ENCODE measurements at places on chromosomes 7 and 10. TPM values are rescaled to one million over a fixed set of nuclear protein-coding genes. Genes with fewer than 3 reads are reported as not detected.

MAT1A gene
- not detected for total RNA-seq

HMX3 gene
- total RNA-seq: not detected

OR2A12 gene
- not detected for total RNA-seq

TMEM270 gene
- total RNA-seq: not detected

ABCC2 gene
- 6.8 TPM for total RNA-seq

SUN3 gene
- total RNA-seq: not detected

MYH16 gene
- total RNA-seq: not detected

GPR146 gene
- total RNA-seq: 2.0 TPM

HOXA2 gene
- 0.89 TPM for total RNA-seq

CAMK2B gene
- not detected for total RNA-seq

GRCh38 chr10:86191166-86191565 is 175.4 kb downstream of the GRID1 start:
- DNase-seq: no peak
- H3K27me3 ChIP-seq: peaks cover 9% of the 10 kb centered on the region
- no peaks in the 10 kb centered on the region for H3K4me1 ChIP-seq
- no peak overlapping the region for H3K27ac ChIP-seq
- no peak overlapping the region for H3K4me3 ChIP-seq

DNA sequence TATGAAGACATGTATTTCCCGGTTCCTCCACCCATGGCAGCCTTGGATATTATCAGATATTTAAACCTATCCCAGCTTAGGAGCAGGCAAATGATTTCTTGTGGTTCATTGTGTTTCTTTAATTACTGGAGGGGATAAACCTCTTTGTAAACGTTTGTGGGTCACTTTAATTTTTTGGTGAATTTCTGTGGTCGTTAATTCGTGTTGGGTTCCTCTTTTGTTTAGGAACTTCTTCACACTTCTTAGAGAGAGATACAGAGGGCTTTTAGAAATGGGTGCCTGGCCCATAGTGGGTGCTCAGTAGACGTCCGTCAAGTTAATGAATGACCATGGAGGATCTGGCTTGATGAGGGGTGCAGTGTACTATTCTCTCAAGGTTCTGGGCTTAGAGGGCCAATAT is 27.2 kb upstream of the NUB1 start:
- peaks cover under 1% of the 10 kb centered on the region for H3K27me3 ChIP-seq
- H3K36me3 ChIP-seq: no peaks in the 10 kb centered on the region
- H3K27ac ChIP-seq: no peak overlapping the region
- no peaks in the 10 kb centered on the region for H3K4me1 ChIP-seq
- H3K4me3 ChIP-seq: no peak overlapping the region
- no peak for DNase-seq

- H3K27ac ChIP-seq: no peak overlapping the region
- DNase-seq: no peak
- H3K36me3 ChIP-seq: no peaks in the 10 kb centered on the region
- H3K4me3 ChIP-seq: no peak overlapping the region
Measured at GRCh38 chr7:44322631-44323363, 2.6 kb downstream of the CAMK2B start.

- no peaks in the 10 kb centered on the region for H3K4me1 ChIP-seq
- H3K4me3 ChIP-seq: no peak overlapping the region
- H3K27ac ChIP-seq: no peak overlapping the region
- H3K36me3 ChIP-seq: no peaks in the 10 kb centered on the region
Measured at GRCh38 chr10:24727786-24728185, 4.1 kb upstream of the ARHGAP21 start.

DNA sequence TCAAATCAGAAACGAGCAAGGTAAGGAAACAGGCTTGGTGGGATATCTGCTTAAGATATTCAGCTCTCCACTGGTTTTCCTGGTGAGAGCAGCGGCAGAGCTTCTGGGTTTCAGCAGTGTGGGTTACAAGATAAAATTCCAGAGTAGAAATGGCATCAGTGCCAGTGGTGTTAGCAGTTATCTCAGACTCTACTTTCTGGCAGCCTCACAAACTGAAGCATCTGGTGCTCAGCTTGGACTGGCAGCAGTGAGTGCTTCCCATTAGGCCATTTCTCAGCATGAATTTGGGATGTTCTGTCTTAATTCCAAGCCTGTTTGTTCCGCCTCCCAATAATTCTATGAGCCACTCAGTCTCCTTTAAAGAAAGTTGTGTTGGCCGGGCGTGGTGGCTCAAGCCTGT is 6.9 kb upstream of the GSTO2 start:
- peaks cover 15% of the 10 kb centered on the region for H3K4me1 ChIP-seq
- no peak for DNase-seq
- peaks cover 100% of the 10 kb centered on the region for H3K36me3 ChIP-seq
- peak overlapping the region; percentile 70 for H3K27ac ChIP-seq
- no peaks in the 10 kb centered on the region for H3K27me3 ChIP-seq

- no peak overlapping the region for H3K27ac ChIP-seq
- no peak for DNase-seq
- H3K36me3 ChIP-seq: no peaks in the 10 kb centered on the region
- no peak overlapping the region for H3K4me3 ChIP-seq
Measured at GRCh38 chr10:105148921-105149320, 507.8 kb downstream of the SORCS3 start.

DNA sequence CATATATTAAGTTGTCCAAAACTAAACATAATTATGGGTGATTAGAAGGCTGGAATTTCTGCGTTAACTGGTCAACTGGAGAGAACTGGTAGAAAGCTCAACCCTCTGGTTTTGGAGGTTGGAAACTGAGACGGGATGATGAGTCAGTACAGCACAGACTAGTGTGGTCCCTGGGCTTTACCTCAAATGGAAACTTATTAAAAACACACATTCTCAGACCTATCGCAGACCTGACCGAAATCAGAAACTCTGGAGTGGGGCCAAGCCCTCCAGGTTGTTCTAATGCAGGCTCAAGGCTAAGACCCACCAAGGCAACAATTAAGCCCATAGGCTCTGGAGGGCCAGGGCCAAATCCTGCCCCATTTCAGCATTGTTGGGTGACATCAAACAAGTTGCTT is 136.9 kb downstream of the KCNMA1 start:
- no peak overlapping the region for H3K4me3 ChIP-seq
- H3K27me3 ChIP-seq: no peaks in the 10 kb centered on the region
- no peak overlapping the region for H3K27ac ChIP-seq
- H3K36me3 ChIP-seq: no peaks in the 10 kb centered on the region
- DNase-seq: no peak
- H3K4me1 ChIP-seq: peaks cover 7% of the 10 kb centered on the region

GRCh38 chr7:5083311-5083711 is 37.7 kb downstream of the RBAK start:
- no peak overlapping the region for H3K4me3 ChIP-seq
- no peaks in the 10 kb centered on the region for H3K36me3 ChIP-seq
- H3K27ac ChIP-seq: no peak overlapping the region

DNA sequence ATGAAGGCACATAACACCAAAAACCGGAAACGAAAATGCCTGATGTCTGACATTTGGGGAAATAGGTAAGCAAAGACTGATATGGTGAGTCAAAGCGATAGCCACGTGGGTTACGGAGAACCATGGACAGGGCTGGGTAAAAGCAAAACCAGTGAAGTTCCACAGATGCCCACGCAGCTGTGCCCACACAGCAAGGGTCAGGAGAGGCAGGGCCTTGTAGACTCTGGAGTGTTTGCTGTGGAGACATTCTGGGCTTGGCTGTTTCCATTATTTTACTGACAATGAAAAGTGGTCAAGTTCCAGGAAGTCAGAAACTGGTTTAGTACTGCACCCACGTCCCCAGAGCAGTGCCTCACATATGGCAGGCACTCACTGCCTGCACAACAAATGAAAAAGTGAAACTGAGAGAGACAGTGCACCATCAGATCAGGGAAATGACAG is 148.7 kb downstream of the ZMYND11 start:
- H3K4me1 ChIP-seq: peaks cover 7% of the 10 kb centered on the region
- no peak for DNase-seq
- peaks cover 21% of the 10 kb centered on the region for H3K36me3 ChIP-seq
- no peak overlapping the region for H3K27ac ChIP-seq

DNA sequence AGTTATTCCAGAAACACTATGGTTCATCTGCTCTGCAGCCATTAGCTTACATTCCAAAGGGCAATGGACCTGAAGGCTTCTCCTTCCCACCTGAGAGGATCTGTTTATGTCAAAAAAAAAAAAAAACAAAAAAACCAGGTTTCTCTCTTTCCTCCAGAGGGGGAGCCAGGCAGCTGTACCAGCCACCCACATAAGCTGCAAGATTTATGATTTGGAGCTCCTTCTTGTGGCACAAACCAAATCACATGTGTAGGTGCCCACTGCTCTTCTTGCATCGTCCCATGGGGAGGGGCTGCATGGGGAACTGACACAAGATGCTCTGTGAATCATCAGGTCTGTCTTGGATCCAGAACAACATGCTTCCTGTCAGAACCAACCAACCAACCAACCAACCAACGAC is 231.6 kb upstream of the IGFBP3 start:
- no peak overlapping the region for H3K27ac ChIP-seq
- no peaks in the 10 kb centered on the region for H3K4me1 ChIP-seq
- DNase-seq: no peak
- H3K36me3 ChIP-seq: no peaks in the 10 kb centered on the region
- H3K4me3 ChIP-seq: no peak overlapping the region

DNA sequence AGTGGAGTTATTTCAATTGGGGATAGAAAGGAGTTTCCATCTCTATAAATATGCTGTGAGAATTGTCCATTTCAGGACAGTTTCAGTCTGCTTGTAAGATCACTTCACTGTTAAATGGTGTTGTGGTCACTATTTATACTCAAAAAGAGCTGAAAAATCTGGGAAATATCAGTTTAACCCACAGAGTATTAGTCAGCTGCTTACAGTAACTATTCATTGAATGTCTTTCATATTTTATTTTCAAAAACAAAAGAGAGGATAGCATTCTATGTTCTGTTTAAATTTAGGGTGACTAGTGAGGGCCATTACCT is 85.4 kb upstream of the PLXDC2 start:
- H3K4me3 ChIP-seq: no peak overlapping the region
- DNase-seq: no peak
- no peak overlapping the region for H3K27ac ChIP-seq
- no peaks in the 10 kb centered on the region for H3K27me3 ChIP-seq
- H3K36me3 ChIP-seq: no peaks in the 10 kb centered on the region

GRCh38 chr10:113410618-113411017 is 142.2 kb upstream of the HABP2 start:
- H3K27ac ChIP-seq: no peak overlapping the region
- H3K36me3 ChIP-seq: no peaks in the 10 kb centered on the region
- no peak overlapping the region for H3K4me3 ChIP-seq

DNA sequence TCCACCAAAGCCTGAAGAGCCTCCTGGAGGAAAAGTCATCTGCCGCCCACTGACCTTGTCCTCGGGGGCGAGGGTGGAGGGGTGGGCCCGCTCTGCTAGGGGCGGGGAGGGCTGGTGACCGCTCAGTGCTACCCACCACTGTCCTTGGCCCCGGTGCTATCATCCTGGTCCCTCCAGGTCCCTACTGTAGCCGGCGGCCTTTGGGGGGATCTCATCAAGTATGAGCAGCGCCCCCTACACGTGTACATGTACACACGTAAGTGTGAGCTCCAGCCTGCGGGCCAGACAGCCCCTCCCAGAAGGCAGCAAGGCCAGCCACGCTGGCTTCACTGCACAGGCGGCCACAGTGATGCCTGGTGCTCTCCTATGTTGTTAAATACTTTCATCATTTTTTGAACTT is 19.6 kb downstream of the TTYH3 start:
- no peak overlapping the region for H3K27ac ChIP-seq
- H3K4me3 ChIP-seq: no peak overlapping the region
- peaks cover 2% of the 10 kb centered on the region for H3K4me1 ChIP-seq
- peaks cover 86% of the 10 kb centered on the region for H3K36me3 ChIP-seq

DNA sequence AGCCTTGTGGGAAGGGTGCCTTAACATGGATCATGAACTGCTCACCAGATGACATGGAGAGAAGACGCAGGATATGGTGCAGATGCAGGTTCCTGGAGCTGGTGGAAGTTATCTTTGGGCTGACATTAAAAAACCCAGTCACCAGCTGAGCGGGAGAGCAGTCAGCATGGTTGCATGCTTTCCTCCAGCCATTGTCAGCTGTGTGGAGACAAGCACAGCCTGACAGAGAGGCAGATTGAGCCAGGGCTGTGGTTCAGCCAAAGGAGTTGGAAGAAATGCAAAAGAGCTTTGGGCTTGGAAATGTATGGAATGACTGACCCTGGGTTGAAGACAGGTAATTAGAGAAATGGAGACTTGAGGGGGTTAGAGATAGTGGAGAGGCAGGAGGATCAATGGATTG is 79.7 kb downstream of the CPVL start:
- H3K27me3 ChIP-seq: no peaks in the 10 kb centered on the region
- DNase-seq: no peak
- H3K4me3 ChIP-seq: no peak overlapping the region
- no peak overlapping the region for H3K27ac ChIP-seq
- H3K36me3 ChIP-seq: no peaks in the 10 kb centered on the region
- no peaks in the 10 kb centered on the region for H3K4me1 ChIP-seq

DNA sequence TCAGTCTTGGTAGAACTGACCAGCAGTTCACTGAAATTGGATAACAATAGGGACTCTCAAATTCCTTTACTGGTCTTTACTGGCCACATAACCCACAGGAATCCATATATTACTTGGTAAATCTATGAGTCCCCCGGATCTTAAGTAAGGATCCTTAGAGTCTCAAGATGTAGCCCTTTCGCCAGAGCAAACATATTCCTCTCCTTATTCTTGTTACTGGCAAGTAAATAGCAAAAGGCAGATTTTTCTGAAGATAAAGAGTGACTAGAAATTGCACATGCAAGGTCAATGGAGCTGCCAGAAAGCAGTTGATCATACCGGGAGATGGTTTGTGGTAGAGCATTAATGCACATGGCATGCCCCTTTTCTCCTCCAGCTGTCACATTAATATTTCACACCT is 283.0 kb downstream of the HDAC9 start:
- H3K27ac ChIP-seq: no peak overlapping the region
- no peaks in the 10 kb centered on the region for H3K36me3 ChIP-seq
- no peak overlapping the region for H3K4me3 ChIP-seq

DNA sequence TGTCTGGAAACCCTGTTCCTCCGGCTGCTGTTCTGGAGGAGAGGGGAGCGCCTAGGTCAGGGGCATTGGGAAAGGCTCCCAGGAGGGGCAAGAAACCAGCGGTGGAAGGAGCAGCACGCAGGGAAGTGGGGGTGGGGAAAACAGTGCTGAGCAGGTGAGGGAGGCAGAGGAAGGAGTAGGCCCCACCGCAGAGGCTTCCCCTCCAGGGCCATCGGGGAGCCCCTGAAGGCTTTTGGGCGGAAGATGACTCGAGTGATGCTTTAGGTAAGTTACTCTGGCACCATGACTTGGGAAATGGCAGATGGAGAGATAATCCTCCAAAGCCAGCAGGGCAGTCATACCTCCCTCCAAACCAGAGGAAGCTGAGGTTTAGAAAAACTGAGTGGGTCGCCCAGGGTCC is 106.5 kb upstream of the ANLN start:
- no peak overlapping the region for H3K4me3 ChIP-seq
- DNase-seq: no peak
- H3K27me3 ChIP-seq: no peaks in the 10 kb centered on the region
- H3K27ac ChIP-seq: no peak overlapping the region
- H3K4me1 ChIP-seq: peaks cover 41% of the 10 kb centered on the region

- H3K27me3 ChIP-seq: no peaks in the 10 kb centered on the region
- H3K36me3 ChIP-seq: no peaks in the 10 kb centered on the region
- peaks cover 18% of the 10 kb centered on the region for H3K4me1 ChIP-seq
- DNase-seq: peak; percentile 4
Measured at GRCh38 chr10:200405-200804, 65.2 kb downstream of the ZMYND11 start.
